ENCODE measurements at places on chromosomes 5 and 9.

DNA sequence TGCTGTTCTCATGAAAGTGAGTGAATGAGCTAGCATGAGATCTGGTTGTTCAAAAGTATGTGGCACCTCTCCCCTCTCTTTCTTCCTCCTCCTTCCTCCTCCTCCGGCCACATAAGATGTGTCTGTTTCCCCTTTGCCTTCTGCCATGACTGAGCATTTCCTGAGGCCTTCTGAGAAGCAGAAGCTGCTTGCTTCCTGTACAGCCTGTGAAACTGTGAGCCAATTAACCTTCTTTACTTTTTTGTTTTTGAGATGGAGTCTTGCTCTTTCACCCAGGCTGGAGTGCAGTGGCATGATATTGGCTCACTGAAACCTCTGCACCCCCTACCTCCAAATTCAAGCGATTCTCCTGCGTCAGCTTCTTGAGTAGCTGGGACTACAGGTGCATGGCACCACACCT, 6.1 kb downstream of the S100Z start:
- DNase-seq = no peak

- no peak for DNase-seq
Measured at GRCh38 chr9:32877103-32877502, 93.8 kb downstream of the TMEM215 start.

DNA sequence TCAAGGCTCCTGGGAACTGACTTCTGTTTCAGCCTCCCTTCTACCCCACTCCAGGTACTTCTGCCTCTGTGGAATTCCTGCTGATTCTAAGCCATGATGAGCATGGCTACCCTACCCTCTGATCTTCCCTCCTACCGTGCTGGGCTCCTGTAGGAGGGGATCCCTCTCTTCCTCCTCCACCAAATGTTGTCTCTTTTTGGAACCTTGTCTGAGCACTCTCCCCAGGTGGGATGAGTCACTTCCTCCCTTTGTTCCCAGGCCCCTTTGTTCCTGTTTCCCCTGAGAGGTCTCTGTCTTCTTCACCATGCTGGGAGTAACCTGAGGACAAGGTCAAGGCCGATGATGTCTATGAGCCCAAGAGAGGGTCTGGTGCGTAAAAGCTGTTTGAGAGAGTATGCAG, 213.2 kb downstream of the GABBR2 start:
- DNase-seq = no peak

GRCh38 chr9:92954049-92954861, 6.9 kb downstream of the FGD3 start:
- DNase-seq = no peak

GRCh38 chr9:121924700-121925099, 168.4 kb downstream of the TTLL11 start:
- no peak for DNase-seq

- DNase-seq = peak; percentile 74
Measured at GRCh38 chr9:38016375-38017135, 52.5 kb downstream of the SHB start.

DNA sequence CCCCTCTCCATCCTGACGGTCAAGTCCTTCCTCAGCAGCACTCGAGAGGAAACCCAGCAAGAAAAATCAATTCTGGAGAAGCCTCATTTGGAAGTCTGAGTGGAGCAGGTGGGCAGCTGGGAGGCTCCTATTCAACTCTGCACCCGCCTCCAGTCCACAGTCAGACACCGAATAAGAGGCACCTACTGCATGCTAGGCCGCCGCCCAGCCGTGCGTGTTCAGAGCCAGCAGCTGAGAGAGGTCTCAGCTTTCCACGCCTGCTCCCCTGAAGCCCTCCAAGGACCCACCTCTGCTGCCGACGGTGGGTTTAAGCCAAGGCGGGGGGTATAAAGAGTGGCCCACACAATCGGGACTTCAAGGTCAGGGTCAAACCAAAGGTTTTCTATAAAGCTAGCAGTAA, 41.9 kb downstream of the VAV2 start:
- no peak for DNase-seq

GRCh38 chr5:125595095-125595494, 828.1 kb upstream of the GRAMD2B start:
- no peak for DNase-seq

- DNase-seq = no peak
Measured at GRCh38 chr5:81183811-81184748, 49.0 kb upstream of the CKMT2 start.

DNA sequence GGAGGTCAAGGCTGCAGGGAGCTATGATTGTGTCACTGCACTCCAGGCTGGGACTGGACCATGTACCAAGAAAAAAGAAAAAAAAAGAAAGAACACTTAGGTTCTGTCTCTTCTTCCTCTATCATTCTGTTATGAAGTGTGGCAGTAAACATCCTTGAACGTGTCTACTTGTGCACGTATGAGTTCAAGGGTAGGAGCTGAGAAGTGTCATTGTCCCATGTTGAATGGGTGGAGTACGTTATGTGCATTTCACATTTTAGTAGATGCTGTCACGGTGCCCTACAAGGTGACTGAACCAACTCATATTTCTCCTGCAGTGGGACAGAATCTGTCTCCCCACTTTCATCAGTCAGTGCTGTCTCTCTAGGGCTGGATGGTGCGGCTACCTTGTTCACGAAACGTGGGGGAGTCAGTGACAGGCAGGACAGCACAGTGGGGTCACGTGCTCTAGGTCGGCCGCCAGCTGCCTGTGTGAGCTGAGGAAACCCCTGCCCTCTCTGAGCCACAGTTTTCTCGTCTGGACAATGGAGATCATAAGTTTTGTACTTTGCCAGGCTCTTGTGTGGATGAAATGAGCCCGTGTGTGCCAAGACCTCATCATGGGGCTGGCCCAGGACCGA, 47.2 kb downstream of the GTF3C4 start:
- DNase-seq = no peak

GRCh38 chr5:139062910-139063663, 135.1 kb downstream of the SIL1 start:
- no peak for DNase-seq

- DNase-seq = no peak
Measured at GRCh38 chr9:34256987-34257585, 72.0 kb downstream of the KIF24 start.

- no peak for DNase-seq
Measured at GRCh38 chr9:112890106-112891081, at the start of gene SLC46A2. SLC46A2 (minus strand) TSS chr9:112890876; CDS start chr9:112890681, 195 bp downstream.

DNA sequence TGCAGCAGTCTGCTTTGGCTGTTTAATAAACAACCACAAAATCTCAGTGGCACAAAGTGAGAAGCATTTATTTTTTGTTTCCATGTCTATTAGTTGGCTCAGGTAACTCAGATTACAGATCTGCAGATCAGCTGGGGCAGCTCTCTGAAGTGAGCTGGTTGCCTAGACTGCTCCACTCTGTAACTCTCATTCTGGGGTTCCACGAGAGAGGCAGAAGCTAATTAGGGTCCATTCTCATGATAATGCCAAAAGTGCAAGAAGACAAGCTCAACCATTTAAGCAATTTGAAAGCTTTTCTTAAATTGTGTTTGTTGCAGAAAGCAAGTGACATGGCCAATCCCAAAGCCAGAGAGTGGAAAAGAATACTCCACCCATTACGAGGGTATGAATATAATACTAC, 13.2 kb downstream of the MEIKIN start:
- no peak for DNase-seq

GRCh38 chr9:89864731-89865130, 259.9 kb downstream of the GADD45G start:
- no peak for DNase-seq

GRCh38 chr9:70514273-70514672, 99.8 kb upstream of the KLF9 start:
- no peak for DNase-seq

GRCh38 chr5:77876316-77876715, 100.2 kb upstream of the TBCA start:
- DNase-seq = no peak

- no peak for DNase-seq
Measured at GRCh38 chr5:67267512-67268216, 71.1 kb upstream of the CD180 start.

- no peak for DNase-seq
Measured at GRCh38 chr5:42876375-42876844, 64.7 kb upstream of the SELENOP start.

- no peak for DNase-seq
Measured at GRCh38 chr9:111484572-111484894, 350 bp upstream of the ECPAS start.

- no peak for DNase-seq
Measured at GRCh38 chr5:123278284-123278683, 144.9 kb downstream of the CEP120 start.

- no peak for DNase-seq
Measured at GRCh38 chr5:99607124-99607523, 678.3 kb upstream of the CHD1 start.

GRCh38 chr9:121277026-121277425, 9.1 kb downstream of the GSN start:
- no peak for DNase-seq

DNA sequence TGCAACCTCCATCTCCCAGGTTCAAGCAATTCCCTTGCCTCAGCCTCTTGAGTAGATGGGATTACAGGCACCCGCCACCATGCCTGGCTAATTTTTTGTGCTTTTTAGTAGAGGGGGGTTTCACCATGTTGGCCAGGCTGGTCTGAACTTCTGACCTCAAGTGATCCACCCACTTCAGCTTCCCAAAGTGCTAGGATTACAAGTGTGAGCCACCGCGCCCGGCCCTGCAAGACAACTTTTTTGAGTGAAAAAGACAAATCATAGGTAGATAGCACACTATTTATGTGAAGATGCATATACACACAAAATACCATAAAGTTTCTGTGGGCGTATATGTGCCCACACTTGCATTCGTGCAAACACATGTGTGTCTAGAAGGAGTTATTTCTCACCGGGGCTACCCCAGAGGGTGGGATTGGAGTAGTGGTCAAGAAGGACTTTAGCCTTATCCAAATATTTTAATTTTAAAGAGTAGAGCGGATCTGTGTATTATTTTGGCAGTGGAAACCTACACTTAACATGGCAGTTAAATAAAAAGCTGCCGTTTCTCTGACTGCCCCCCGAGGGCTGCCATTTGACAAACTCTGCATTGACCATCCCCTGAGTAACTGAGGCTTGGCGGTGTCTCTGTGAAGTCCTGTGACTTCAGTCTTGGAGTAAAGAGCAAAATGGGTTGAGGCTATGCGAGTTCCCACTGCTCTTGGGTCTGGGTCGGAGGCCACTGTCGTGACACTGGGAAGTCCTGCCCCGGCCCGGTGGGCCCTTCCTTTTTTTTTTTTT, 93.4 kb upstream of the PTCH1 start:
- no peak for DNase-seq

GRCh38 chr5:123181394-123181801, 92.4 kb downstream of the PRDM6 start:
- DNase-seq = no peak

- no peak for DNase-seq
Measured at GRCh38 chr5:169607882-169608281, 24.3 kb downstream of the SPDL1 start.

DNA sequence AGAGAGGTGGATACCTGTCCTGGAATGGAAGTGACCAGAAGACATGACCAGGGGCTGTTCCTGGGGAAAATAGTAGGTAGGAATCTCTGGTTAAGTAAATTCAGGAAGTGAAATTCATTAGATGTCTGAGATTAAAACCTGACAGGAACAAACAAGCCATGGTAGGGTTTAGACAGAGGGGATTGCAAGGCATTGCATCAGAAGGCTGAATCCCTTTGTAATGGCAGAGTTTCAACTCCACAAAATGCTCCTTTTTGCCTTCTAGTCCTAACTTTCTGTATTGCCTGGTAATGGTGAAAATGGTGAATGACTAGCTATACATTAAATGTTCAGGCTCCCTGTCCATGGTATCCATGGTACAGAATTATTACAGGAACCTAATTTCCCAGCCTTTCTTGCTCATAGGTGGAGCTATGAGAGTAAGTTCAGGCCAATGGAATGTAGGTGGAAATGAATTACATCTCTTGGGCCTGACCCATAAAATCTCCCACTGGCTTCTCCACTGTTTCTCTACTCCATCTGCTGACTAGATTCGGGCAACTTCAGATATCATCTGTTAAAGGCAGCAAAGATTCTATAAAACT, 113.4 kb upstream of the CNTLN start:
- DNase-seq = no peak

- DNase-seq = no peak
Measured at GRCh38 chr9:71680189-71680980, 87.9 kb downstream of the CEMIP2 start.

- no peak for DNase-seq
Measured at GRCh38 chr5:3599226-3600105, 3.8 kb downstream of the IRX1 start.

DNA sequence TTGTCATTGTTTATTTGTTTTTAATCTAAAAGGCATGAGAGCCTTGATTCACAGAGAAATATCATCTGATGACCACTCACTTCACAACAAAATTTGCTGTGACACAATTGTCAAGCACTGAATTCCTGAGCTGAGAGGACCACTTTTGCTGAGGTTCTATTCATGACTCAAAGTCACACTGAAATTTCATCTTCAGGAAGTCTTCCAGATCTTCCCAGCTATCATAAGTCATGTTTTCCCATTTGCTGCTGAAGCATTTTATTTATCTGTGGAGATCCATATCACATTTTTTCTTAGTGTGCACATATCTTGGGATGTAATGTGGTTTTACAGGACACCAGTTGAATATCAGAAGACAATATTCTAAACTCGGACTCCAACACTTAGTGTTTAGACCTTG, 255.1 kb upstream of the TRIM32 start:
- no peak for DNase-seq

DNA sequence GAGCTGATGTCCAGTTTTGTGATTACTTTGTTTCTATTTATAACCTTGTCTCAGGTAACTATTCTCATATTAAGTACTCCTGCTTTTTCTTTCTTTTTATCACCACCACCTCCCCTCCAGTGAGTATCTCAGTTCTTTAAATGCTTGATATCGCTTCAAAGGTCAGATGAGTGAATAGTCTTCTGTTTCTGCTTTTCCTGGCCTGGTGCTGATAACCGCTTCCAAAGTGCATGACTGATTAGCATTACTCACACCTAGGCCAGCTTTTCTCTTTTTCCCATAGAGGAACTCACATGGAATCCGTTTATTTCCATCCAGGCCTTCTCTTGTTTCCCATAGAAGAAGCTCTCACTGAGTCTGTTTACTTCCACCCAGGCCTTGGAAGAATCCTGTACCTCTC, 3.2 kb downstream of the SLC36A1 start:
- no peak for DNase-seq

DNA sequence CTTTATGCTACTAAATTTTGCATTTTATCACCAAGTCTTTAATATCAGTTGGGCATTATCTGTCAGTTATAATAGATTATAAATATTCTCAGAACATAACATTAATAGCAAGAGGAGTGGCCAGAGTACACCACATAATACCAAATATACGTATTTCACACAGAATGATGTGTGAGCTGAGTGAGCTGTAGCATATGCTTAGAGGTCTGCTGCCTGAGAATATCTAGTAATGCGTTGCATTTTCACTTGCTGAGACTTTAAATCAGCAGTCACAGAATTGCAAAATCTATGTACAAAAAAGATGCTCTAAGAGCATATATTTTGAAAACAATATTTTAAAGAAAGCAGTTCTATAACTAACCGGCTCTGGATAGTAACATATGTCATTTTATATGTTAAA, 921.1 kb upstream of the EDIL3 start:
- no peak for DNase-seq
